ENCODE measurements at places on chromosomes 4 and X. TPM values are rescaled to one million over a fixed set of nuclear protein-coding genes. Genes with fewer than 3 reads are reported as not detected.

VSIG4 gene
- total RNA-seq: 10.7 TPM

RHOXF1 gene
- total RNA-seq: not detected

GRCh38 chr4:74546057-74546456, 101.1 kb downstream of the AREG start:
- no peak for DNase-seq

DNA sequence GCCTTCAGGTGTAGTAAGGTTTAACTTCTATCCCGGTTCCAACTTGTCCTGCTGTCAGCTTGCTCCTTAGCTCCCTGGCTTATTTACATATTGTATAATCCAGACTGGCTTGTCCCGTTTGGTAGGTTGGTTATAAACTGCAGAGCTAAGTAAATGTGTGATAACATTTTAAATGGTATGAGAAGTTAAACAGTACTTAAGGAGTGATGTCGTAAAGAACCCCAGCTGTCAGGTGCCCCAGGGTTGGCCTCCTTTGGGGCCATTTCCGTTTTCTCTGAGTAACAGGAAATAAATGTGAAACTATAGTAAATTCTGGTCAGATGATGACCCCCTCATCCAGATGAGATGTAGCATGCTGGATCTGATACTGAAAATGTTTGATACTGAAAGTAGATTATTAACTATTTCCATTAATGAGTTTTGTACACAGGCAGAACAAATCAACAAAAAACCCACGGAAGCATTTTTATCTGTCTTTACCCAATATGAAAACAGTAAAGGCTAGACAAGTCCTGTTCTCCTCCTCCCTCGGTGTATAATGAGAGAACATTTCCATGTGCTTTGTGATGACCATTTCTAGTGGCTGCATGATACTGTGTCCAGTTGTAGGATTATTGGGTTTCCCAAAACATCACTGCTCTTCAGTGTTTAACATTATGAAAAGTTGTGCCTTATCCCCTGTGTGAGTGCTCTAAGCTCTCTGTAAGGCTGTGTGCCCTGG, 22.4 kb downstream of the GAB1 start:
- no peak for DNase-seq

DNA sequence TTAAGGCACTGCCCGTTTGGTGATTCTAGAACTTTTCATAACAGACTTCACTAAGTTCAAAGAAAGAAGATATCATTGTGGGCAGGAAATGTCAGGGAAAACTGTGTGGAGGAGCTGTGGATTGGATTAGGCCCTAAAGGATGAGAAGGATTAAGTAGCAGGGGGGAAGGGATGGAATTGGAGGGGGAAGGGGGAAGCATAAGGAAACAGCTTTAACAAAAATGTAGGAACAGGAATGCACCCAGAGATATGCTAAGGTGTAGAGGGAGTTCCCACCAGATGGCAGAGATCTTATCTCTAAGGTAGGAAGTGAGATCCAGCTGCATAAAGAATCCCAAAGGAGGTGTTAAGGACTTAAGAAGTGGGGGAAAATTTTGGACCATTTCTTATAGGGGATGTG, 114.5 kb downstream of the LARP7 start:
- DNase-seq: no peak

GRCh38 chrX:68895778-68896177, 67.0 kb downstream of the EFNB1 start:
- DNase-seq: no peak

KLKB1 gene
- total RNA-seq: not detected

- no peak for DNase-seq
These were observed at the start of gene PLP2 for GRCh38 chrX:49171752-49172279. Gene PLP2 (plus strand): TSS chrX:49171898. CDS start chrX:49172001, 103 bp downstream.

DNA sequence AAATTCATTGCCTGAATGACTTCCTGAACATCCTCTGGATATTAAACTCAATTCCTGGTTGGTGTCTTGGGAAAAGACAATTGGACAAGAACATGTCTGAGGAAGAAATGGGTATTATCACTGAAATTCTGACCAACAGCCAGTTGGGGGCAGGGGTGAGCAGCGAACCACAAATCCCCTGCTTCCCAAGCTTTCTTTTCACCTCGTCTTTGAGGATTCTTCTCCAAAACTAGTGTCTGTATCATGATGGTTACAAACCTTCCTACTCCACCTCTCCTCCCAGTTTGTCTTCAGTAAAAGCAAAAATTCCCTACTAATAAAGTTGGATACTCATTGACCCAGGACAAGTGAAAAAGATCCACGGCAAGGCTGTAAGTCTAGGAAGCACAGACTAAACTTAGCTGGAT, 48.3 kb upstream of the WDR1 start:
- no peak for DNase-seq

- no peak for DNase-seq
These were observed 29.3 kb downstream of the CLCN3 start for GRCh38 chr4:169649545-169650226.

DNA sequence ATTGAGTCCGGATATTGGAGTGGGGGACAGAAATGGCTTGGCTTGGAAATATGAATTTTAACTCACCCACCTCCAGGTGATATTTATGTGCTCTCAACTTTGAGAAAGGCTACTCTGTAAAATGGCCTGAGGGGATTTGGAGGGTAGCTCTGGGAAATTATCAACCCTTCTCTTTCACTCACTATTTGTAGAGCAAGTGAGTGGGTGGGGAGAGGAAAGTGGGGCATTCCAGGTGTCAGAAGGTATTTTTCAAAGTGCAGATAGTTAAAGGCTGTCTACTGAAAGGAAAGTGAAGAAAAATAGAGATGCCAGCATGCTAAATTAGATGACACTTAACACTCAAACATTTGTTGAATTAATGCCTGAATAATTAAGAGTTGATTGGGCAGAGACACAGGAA, 44.1 kb downstream of the TMEM164 start:
- DNase-seq: no peak

ITGB1BP2 gene
- 0.45 TPM for total RNA-seq

DNA sequence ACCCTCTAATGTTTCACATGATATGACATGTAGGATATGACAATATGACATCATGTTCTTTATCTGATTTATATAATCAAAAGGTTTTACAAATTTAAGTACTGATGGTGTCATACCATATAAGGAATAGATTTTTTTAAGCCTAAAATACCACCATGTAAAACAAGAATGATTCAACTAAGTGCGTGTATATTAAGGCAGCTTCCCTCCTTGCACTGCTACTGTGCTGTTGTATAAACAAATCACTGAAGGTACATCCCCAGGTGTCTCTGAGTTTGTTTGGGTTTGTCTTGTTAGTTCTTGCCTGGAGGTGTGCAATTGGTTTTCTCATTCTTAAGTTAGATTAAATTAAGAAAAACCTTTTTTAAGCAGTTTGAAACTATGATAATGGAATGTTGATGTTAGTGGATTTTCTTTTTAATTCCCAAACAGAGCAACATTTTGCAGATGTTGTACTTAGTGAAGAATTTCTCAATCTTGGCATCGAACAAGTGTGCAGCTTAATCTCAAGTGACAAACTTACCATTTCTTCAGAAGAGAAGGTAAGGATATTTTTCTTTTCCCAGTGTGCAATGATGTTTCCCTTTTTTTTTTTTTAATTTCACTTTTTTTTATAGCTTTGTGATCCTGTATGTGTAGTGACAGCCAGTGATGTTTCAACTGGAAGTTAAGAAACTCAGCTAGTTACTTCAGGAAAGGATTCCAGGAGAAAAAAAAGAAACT, 33.4 kb upstream of the MSMO1 start:
- DNase-seq: no peak

DNA sequence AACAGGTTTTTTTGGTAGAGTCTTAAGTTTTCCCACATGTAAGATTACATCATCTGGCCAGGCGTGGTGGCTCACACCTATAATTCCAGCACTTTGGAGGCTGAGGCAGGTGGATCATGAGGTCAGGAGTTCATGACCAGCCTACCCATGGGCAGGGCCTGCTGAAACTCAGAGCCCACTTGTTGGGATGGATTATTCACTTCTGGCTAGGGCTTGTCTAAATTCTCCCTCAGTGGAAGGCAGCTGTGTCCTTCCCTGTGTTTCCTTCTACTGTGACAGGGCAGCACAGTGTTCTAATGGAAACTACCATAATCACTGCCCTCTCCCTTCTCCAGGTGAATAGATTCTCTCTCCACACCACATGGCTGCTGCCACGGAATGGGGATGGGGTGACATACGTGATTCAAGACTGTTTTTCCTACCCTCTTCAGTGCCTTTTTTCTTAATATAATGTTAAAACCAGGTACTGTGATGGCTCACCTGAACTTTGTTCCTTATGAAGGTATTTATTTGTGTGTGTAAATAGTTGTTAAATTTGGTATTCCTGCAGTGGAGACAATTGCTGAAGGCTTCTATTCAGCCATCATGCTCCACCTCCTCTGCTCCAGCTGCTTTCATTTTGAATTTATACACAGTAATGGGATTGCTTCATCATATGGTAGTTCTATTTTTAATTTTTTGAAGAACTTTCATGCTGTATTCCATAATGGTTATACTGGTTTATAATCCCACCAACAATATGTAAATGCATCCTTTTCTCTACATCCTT, 287.2 kb upstream of the HS3ST1 start:
- no peak for DNase-seq

MAGEA12 gene
- total RNA-seq: not detected

DNA sequence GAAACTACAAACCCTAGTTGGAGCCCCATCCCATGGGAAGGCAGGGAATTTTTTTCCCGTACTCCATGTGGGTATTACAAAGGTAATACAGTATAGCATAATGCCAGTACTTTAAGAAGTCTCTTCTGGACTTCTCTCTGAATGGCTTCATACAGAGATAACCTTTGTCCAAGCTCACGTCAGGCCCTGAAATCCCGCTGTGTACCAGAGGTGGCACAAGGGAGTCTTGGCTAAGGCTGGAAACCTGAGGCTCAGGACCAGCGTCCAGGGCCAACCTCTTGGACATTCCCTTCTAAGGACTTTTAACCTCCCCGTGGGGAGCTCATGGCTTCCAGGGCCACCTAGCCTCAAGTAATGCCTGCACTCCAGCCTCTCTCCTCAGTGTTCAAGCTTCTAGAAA, 338.9 kb upstream of the FAM241A start:
- no peak for DNase-seq

- no peak for DNase-seq
These were observed 154.1 kb downstream of the RASL11B start for GRCh38 chr4:53016099-53016820.

DNA sequence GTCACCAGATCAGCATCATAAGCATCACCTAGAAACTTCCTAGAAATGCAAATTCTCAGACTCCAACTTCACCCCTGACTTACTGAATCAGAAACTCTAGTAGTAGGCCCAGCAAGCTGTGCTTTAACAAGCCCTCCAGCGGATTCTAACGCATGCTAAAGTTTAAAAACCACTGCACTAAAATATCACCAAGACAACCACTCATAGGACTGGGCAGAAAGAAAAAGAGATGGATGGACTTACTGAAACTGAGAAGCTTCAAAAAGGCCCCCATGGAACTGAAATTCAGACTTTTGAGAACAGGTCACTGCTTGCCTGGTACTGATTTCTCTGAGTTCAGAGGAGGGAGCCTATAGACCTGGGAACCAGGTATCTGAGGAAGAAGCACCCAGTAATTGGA, 40.1 kb downstream of the FAM241A start:
- no peak for DNase-seq

DNA sequence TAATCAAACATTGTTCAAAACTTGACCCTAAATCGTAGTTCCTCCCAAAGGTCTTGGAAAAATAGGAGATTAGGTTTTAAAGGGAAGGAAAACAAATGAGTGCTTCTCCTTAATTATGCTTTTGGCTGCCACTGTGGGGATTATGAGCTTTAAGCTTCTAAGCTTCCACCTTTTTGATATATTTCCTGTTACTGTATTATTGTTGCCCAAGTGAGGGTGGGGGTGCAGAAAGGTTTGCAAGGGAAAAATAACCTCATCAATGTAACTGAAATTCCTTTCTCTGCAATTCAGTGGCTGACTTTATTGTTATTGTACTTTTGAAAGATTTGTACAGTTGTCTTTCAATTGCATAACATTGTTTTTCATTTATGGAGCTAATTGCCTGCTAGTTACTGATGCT, 285.1 kb downstream of the FRMPD4 start:
- DNase-seq: no peak

DNA sequence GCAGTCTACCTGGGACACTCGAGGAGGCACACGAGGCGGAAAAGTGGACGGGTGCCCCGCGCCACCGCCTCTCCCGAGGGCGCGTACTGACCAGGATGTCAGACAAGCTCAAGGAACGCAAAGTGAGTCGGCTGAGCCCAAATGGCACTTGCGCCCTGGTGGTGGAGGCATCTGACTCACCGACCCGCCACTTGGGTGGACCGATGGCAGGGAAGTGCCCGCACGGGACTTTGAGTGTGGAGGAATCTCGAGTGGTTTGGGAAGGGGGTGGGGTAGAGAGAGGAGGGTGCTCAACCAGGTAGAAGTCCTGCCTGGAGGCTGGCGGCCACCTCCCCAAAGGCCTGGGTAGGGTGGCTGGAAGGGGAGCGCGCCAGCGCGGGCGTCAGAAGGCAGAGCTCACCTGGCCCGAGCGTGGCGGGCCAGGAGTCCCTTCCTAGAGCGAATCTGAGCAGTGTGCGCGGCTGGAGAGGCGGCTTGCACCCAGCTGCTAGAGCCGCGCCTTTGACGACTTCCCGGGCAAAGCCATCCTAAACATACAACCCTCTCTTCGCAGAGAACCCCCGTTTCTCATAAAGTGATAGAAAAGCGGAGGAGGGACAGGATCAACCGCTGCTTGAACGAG, 655 bp downstream of the HELT start:
- DNase-seq: no peak

MAML3 gene
- total RNA-seq: 25.8 TPM

GC gene
- total RNA-seq: not detected

ADGRG4 gene
- total RNA-seq: not detected

- no peak for DNase-seq
These were observed 109.5 kb downstream of the FRAS1 start for GRCh38 chr4:78166622-78167021.

OTC gene
- not detected for total RNA-seq

BRS3 gene
- total RNA-seq: not detected

GJB1 gene
- total RNA-seq: 4.0 TPM

- DNase-seq: no peak
These were observed 2.9 kb downstream of the MSL3 start for GRCh38 chrX:11760958-11761357.

TAB3 gene
- 23.2 TPM for total RNA-seq

NDUFC1 gene
- 23.1 TPM for total RNA-seq

- DNase-seq: no peak
These were observed 1.0 kb upstream of the USP27X start for GRCh38 chrX:49878128-49878833.

THAP9 gene
- total RNA-seq: 2.4 TPM

GRCh38 chr4:162237676-162238075, 73.9 kb upstream of the FSTL5 start:
- no peak for DNase-seq

ENAM gene
- not detected for total RNA-seq

GRCh38 chrX:34585561-34585960, 71.5 kb downstream of the TMEM47 start:
- no peak for DNase-seq

SLC38A5 gene
- total RNA-seq: 24.2 TPM

DCAF4L1 gene
- 0.21 TPM for total RNA-seq

- no peak for DNase-seq
These were observed 542.4 kb upstream of the DIPK2B start for GRCh38 chrX:45743081-45743533.

GRCh38 chr4:176377780-176378179, 58.0 kb downstream of the SPCS3 start:
- no peak for DNase-seq

GRCh38 chrX:97854086-97854485, 970.4 kb downstream of the RPA4 start:
- DNase-seq: no peak

CENPVL2 gene
- total RNA-seq: not detected
